ENCODE measurements at places on chromosomes 16 and 17. TPM values are rescaled to one million over a fixed set of nuclear protein-coding genes. Genes with fewer than 3 reads are reported as not detected.

DNA sequence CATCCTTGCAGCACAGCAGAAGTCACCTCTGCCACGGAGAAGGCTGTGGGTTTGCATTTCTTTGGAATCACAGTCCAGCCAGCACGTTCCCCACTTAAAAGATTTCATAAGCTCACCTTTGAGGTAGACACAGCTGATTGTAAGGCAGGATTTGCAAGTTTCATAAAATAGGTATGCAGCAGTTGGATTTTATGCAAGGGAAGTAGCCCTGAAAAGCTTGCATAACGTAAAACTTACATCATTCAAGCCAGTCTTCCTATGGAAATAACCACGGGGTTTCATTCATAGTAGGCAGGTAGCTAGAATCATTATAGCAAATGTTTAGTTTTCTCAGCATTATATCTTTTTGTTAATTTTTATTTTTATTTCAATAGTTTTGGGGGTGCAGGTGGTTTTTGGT, 49.8 kb upstream of the ARHGAP44 start:
- DNase-seq, result no peak

The ABCC6 gene
- 0.62 TPM for polyA plus RNA-seq

DNA sequence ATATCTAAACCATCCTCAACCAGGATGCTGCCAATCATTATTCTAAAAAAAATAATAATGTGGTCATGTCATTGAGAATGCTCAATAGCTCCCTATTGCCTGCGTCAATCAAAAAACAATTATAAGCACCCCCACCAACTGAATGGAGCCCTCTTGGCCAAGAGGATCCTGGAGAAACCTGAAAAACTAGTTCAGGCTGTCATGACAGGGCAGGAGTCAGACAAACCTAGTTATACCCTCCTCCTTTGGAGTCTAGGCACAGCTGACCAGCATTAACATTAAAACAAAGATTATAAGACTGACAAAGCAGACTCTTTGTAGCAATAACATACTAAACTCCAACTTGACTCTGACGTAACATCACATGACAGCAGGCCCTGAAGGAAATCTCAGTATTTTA, 119.2 kb upstream of the CCL2 start:
- DNase-seq, result no peak

GRCh38 chr16:11291091-11291703, 10.1 kb upstream of the PRM1 start:
- no peak for DNase-seq

DNA sequence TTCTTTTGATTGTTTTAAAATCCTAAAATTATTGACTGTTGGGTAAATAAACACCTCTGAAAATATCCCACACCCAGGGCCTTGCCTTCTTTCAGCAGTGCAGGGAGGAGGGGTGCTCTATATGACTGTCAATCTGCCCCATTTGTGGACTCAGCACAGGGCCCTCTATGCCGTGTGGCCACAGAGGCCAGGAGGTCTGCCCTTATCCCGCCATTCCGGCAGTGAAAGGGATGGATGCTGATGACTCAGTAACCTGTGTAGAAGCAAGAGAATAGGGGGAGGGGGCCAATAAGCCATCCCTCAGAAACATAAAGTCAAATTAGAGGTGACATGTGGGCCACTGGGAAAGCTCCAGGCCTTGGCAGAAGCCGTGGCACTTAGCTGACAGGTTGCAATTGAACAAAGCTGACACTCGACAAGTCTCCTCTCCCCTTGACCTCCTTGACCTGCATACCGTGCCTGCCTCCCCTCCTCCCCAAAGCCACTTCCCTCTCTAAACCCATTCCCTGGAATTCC, 281.4 kb upstream of the DYNLRB2 start:
- DNase-seq, result no peak
